ENCODE measurements at places on chromosomes 16 and 17. TPM values are rescaled to one million over a fixed set of nuclear protein-coding genes. Genes with fewer than 3 reads are reported as not detected.

The MMP15 gene
- 5.1 TPM for total RNA-seq

The RGS11 gene
- 2.7 TPM for total RNA-seq

The HLF gene
- 0.13 TPM for total RNA-seq

The CDC6 gene
- 41.3 TPM for total RNA-seq

The FZD2 gene
- 0.88 TPM for total RNA-seq

The GRB7 gene
- total RNA-seq, result not detected
